ENCODE measurements at places on chromosomes 13 and 19.

GRCh38 chr19:52351512-52351911, 15.5 kb downstream of the ZNF610 start:
- DNase-seq: no peak

DNA sequence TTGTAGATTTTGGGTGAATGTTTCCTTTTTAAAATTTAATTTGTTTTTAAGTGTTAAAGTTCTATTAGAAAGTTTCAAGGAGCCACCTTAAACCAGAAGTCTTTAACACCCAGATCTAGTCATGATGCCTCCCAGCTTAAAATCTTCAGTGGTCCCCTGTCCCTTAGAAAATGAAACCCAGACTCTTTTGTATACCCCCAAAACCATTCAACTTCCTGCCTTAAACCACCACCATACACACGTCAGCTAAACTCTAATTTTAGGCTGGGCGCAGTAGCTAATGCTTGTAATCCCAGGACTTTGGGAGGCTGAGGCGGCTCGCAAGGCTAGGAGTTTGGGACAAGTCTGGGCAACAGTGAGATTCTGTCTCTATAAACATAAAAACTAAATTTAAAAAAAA, 37.9 kb downstream of the N4BP2L1 start:
- DNase-seq: no peak

DNA sequence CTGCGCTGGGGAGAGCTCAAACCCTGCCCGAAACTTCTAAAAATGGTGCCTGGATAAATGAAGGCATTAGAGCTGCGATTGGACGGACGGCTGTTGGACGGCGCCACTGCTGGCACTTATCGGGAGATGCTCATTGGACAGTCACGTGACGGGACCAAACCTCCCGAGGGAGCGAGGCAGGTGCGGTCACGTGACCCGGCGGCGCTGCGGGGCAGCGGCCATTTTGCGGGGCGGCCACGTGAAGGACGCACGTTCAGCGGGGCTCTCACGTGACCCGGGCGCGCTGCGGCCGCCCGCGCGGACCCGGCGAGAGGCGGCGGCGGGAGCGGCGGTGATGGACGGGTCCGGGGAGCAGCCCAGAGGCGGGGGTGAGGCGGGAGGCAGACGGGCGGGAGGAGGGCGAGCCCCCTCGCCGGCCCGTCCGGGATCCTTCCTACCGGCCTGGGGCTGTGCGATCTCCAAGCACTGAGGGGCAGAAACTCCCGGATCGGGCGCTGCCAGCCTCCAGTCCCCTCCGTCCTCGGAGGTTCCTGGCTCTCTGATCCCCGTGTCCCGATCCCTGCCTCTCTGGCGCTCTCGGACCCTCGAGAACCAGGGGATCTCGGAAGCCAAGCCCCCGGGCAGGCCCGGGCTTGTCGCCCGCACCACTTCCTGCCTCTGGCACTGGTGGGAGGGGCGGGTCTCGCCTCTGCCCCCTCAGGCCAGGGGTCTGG, at the start of gene BAX:
Gene BAX, plus strand, starts transcription at position 281 of the 713 bp plus-strand sequence. Its CDS starts 54 bp downstream, at position 335.
- peak; percentile 86 for DNase-seq

DNA sequence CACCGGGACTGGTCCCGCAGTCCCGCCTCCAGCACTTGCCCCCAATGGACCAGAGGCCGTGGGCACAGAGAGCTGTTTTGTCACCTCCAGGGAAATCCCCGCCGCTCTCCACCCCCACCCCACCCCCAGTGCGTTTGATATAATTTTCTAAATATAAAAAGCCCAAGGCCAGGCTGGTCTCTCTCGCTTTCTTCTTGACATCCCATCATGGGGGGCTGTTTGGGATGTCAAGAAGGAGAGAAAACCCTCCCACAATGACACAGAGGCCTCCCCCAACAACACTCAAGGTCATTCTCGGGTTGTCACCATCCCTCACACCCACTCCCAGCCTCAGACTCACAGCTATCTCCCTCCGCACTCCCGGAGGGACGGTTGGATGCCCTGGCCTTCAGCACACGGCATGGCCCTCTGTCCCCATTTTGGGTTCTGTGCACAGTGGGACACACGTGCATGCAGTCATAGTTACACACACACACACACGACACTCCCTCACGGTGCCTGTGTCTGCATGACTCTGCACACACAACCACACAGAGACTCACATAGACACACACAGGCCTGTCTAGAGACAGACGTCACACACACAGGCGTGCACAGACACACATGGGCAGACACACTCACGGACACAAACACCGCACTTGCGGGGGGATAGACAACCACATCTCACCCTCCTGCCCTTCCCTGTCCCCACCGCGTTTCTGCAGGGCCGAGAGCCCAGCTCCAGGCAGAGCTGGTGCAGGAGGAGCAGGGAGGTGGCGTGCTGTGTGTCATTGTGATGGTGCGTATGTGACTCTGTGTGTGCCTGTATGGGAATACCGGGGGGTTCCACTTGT, 4.8 kb upstream of the NFIC start:
- no peak for DNase-seq

DNA sequence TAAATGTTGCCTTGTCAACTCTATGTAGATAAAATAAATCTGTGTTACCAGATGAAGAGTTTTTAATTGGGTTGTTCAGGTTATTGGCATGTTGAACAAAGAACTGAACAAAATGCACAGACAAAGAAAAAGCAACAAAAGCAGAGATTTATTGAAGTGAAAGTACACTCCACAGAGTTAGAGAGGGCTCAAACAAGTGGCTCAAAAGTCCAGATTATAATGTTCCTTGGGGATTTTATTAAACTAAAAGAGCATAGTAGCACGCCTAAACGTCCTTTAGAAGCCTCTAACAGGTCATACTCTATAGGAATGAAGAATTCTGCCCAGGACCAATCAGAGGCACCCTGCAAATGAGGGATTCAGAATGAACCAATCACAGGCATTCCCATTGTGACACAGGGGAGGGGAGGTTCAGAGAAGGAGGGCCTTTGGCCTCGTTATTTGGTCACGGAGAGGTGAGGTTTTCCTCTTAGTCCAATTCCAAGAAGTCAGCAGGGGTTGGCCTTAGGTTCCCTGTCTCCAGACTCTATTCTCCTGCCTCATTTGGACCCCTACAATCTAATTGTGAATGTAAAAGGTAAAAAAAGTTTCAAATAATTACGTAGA, 12.8 kb downstream of the PSMC4 start:
- no peak for DNase-seq

GRCh38 chr19:17402982-17403855, 2.2 kb downstream of the BST2 start:
- DNase-seq: peak; percentile 50

- peak; percentile 58 for DNase-seq
Observed at GRCh38 chr19:9205501-9206113, 13.8 kb downstream of the OR7D4 start.

GRCh38 chr13:28822151-28822550, 2.0 kb downstream of the MTUS2 start:
- DNase-seq: no peak

- DNase-seq: no peak
Observed at GRCh38 chr13:37319031-37319443, 213.6 kb upstream of the CSNK1A1L start.

DNA sequence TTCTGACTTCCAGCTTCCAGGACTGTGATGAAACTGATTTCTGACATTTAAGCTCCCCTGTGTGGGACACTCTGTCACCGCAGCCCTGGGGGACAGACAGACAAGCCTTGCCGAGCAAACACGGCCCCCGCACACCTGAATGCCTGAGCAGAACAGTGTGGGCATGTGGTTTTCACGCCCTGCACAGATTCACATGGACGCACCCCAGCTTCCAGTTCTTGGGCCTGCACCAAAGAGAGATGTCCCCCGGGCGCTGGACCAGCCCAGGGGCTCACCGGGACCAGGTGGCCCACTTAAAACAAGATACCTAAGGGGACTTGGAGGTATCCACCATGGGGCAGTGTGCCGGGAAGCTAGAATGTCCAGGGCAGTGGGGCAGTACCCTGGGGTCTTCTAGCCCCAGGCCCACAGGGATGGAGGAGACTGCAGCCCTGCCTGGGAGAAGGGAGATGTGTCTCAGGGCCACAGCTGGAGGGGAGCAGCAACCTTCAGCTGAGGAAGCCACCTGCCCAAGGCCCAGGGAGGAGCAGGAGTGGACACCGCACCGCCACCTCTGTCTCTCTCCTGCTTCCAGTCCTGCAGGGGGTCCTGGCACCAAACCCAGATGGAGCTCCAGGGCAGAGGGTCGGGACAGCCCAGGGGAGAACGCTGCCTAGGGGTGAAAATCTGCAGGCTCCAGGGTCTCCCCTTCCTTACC, 50.5 kb downstream of the SOX1 start:
- no peak for DNase-seq

- no peak for DNase-seq
Observed at GRCh38 chr19:41991025-41991424, 3.0 kb downstream of the ATP1A3 start.

DNA sequence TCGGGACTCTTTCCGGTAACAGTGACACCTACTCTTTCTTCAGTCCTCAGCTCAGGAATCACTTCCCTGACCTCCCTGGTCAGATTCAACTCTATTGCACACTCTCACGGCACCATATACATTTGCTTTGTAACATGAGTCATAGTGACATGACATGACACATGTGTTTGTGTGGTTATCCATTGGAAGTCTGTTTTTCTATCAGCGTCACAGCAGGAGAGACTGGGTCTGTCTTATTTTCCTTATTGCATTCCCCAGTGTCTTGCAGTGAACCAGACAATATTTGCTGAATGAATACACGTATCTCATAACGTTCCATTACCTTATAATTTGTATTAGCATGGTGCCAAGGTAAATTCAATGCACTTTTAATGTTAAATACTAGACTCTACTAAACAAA, 102.0 kb downstream of the DCLK1 start:
- DNase-seq: no peak

DNA sequence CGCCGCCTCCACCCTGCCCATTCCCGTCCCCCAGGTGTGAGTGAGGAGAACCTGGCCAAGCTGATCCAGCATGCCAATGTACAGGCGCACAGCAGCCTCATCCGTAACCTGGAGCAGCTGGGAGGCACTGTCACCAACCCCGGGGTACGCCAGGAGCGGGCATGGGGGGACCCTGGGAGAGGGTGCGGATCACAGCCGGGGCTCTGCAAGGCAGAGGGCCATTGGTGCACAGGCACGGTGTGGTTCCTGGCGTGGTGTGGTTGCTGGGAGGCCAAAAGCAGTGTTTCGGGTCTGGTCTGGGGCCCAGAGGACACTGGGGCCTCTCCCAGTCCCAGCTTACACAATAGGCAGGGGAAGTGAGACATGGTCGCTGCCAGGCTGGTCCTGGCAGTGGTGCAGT, 8.3 kb downstream of the STXBP2 start:
- no peak for DNase-seq

DNA sequence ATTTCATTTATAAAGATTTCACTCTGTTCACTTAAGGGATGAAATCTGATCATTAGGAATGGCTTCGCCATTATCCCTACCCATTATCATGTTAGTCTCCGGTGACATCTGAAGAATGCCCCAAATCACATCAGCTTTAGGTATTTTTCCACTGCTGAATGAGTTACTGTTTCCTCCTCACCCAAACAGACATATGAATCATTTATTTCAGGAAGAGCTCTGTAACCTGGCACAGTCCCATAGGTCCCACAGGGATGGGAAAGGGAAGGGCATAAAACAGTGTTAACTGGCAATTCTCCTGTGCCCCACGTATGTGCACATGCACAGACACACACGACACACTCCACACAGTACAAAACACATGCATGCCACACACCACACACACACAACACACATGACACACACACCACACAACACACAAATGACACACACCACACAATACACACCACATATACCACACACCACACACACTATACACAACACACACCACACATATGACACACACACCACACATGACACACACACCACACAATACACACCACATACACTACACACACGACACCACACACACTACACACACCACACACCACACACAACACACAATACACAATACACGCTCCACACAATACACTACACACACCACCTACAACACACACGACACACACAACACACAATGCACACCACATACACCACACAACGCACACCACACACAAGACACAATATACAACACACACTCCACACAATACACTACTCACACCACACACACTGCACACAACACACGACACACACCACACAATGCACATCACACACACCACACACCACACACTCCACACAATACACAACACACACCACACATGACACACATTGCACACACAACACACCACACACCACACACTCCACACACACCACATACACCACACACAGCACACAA, 15.4 kb downstream of the TMEM255B start:
- DNase-seq: no peak

GRCh38 chr13:97758317-97758716, 195.2 kb upstream of the IPO5 start:
- no peak for DNase-seq

DNA sequence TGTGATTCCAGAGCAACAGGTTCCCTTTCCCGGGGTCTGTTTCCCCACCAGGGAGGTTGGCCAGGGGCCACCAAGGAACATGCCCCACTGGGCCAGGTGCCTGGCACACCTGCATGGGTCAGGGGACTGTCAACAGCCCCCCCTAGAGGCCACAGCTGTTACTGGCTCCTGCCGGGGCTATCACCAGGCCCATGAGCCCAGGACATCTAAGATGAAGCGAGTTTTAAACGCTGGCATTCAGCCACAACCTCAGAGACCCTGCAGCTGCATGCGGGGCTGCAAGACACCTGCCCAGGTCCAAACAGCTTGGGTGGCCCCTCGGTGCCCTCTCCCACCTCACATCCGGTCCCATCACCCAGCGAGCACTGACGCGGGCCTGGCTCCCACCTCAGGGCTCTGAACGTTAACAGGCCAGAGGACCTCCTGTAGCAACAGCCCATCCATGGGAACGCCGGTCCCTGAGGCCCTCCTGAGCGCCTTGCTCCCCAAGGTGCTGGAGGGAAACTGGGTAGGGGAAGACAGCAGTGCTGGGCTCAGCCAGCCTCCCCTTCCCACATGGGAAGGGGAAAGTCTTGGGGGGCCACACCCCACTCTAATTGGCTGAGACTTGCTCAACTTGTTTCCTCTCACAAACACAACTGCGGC, 12.0 kb downstream of the KHSRP start:
- DNase-seq: peak; percentile 44

DNA sequence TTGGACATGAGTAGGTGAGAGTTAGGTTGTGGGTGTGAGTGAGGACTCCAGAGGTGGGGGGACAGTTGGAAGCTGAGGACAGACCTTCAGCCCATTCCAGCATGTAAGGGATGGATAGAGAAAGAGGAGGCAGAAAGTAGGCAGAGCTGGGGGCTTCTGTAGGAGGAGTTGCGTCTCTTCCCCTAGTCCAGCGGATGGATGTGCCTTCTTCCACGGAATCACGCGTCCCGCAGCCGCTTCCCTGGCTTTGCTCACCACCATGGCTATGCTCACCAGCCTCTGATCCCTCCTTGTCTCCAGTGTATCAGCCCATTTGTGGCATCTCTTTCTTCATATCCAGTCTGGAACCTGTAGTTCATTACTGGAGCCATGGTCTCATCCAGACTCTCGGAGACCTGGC, 5.6 kb downstream of the UBAC2 start:
- DNase-seq: no peak

All from stimulated activated CD4-positive, alpha-beta T cell treated with anti-CD3 and anti-CD28 coated beads, Interleukin-4, amount 100 ng/mL, for 4 hours (primary cell).